MV-4-11 (cell line): ENCODE measurements at places on chromosomes 2 and 18.

DNA sequence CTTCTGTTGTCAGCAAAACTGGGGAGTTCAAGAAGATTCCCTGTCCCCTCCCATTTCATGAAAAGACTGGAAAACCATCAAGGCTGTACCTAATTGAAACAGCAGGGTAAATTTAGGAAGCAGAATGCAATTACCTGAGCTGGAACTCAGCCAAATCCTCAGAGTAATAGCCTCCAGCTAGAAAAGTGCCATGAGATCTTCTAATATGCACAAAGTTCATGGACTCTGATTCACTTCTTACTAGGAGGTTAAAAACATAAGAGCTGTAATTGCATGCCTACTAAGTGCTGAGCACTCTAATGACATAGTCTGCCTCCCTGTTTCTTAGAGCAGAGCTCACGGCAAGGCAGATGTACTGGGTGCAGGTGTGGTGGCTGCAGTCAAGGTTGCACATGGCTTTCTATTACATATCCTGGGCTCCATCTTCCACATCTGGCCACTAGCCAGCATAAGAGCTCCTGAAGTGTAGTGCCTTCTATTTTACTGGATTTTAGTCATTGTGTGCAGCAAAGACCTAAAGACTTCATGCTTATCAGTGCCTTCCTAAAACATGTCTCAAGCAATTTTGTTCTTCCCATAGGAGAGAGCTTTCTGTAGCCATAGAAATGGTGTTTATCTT, 341.7 kb downstream of the PTPRM start:
- DNase-seq = no peak

GRCh38 chr2:225779829-225780228, 380.3 kb downstream of the NYAP2 start:
- no peak for DNase-seq

- DNase-seq = no peak
Observed at GRCh38 chr2:112182581-112183034, 44.4 kb downstream of the FBLN7 start.

DNA sequence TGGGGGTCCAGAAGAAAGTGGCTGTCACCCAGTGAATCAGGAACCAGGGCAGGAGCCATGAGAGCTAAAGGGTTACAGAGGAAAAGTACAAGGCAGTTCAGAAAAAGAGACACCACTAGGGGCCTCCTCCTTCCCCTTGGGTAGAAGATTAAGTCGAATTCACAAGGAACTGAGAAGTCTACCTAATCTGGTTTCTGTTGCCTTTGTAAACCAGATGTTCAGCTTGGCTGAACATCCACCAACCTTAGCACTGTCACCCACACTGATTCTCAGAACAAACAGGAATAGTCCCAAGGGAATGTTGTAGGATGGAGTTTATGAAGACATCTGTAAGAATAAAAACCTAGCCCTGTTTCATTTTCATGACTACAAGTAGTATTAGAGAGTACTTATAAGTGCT, 90.4 kb upstream of the NOSTRIN start:
- peak; percentile 68 for DNase-seq

DNA sequence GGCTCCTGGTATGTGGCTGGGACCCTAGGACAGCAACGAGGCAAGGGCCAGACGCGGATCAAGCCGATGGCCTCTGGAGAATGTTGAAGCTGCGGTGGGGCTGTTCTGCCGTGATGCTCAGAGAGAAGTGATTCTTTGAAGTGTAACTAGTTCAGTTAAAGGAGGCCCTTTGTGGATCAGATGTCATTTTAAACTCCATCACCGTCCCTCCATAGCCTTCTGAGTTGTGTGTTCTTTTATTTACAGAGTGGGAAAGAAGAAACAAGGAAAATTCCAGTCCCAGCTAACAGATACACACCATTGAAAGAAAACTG, 403 bp downstream of the PNO1 start:
- DNase-seq = no peak

GRCh38 chr2:60312618-60313017, 240.8 kb downstream of the BCL11A start:
- no peak for DNase-seq

- DNase-seq = peak; percentile 68
Observed at GRCh38 chr2:73827018-73827417, 1.7 kb upstream of the STAMBP start.

- no peak for DNase-seq
Observed at GRCh38 chr18:61893309-61893970, 633 bp upstream of the RNF152 start.

DNA sequence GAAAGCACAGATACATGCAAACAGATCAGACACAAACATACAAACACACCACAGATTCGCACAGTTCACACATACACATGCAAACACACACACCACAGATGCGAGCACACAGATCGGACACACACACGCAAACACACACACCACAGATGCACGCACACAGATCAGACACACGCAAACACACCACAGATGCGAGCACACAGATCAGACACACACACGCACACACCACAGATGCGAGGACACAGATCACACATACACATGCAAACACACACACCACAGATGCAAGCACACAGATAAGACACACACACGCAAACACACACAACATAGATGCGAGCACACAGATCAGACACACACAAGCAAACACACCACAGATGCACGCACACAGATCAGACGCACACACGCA, 149.0 kb downstream of the PXDN start:
- DNase-seq = no peak

DNA sequence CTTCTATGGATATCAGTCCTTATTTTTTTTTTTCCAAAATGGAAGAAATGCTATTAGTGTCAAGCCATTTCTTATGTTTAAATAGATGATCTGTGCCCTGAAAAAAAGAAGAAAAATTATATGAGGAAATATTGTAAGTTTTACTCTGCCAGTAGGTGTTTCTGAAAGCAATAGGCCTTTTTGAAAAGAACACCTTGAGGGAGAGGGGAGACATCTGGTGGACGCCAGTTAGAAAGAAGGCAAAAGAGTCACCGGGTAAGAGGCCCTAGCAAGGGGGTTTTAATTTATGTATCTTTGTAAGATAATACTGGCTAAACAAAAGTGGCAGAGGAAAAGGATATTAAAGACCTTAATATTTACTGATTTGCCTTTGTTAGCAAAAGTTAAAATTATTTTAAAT, 56.1 kb downstream of the DYNAP start:
- no peak for DNase-seq

DNA sequence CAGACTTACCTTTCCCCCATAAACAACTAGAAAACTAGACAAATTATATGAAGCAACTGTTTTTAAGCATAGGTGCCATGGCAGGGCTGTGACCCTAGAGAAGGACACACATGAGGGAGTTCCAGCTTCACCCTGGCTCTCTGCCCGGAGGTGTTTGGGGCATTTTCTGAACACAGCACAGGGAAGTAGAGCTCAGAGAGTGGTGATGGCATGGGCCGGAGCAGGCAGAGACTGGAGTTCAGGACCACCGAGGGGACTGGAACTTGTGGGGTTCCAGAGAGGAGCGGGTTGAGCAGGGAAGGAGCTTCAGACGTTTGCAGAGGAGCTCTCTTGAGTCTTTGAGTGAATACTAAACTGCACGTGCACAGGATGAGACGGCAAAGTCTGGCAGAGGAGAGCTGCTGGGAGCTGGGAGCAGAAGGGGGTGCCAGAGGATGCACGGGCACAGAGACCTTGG, 26.5 kb upstream of the KLF11 start:
- no peak for DNase-seq

DNA sequence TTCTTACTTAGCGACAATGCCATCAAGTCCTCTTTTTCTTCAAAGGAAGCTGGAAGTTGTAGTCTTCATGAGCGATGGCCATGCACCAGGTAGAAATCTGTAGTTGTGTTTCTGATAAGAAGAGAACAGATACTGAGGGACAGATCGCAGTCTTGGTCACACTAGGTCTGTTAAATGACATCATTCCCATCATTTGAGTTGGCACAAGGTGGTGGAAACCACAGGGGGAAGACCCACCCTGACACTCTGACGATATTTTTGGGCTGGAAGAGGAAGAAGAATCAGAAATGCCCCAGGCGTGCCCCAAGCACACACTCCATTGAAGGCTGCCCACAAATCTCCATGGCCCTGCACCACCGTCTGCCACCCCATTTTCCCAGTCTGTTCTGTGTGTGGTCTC, 89.0 kb upstream of the BOD1L2 start:
- DNase-seq = no peak

DNA sequence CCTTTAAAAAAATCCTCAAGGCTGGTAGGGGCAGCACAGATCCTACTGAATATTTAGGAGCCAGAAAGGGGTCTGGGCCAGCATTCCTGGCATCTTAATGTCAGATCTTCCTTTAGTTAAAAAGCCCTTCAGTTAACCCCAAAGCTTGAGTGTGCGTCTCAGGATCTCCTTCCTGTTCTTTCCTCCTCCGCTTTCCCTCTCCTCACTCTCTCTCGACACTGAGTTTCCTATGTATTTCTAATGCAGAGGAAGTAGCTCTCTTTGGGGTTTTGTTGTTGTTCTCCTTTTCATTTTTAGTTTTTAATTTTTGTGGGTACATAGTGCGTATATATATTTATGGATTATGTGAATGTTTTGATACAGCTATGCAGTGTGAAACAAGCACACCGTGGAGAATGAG, 109.9 kb upstream of the COPS8 start:
- peak; percentile 62 for DNase-seq

DNA sequence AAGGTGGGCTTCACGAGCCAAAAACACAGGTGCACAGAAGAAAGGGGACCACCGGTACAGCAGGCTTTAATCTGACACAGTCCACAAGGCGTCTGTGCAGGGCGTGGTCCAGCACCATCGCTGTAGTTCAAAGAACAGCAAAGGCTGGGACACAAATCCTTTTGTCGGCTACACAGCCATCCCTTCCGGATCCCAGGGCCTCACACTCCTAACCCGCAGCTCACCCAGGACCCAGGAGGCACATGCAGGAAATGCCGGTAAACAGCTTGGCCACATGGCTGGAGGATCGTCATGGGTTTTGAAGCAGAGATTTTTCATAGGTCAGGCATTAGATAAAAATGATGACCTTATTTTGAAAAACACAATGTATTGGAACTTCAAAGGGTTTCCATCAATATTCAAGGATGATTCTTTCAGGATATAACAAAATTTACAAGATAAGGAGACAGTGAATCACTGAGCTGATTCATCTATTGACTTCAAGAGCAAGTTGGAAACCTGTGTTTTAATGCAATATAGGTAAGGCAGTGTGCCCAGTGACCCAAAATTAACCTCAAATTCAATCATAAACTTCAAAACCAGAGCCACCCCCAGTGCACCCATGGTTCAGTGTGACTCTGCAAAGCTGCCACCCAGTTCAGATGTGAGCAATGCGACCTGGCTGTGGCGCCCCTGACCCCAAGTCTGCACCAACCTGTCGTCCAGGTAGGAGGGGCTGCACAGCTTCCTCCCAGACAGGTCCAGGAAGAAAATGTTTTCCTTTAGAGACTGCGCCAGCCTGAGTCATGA, 74.4 kb downstream of the TMEM18 start:
- no peak for DNase-seq

GRCh38 chr2:30147715-30148610, 1.2 kb downstream of the YPEL5 start:
- DNase-seq = peak; percentile 93
